Cortex of kidney (tissue), 1 donor: ENCODE measurements at places on chromosomes 6 and 20.

- DNase-seq: no peak
Measured at GRCh38 chr6:40394381-40394780, 192.8 kb downstream of the LRFN2 start.

- DNase-seq: no peak
Measured at GRCh38 chr6:37507690-37508421, 8.2 kb upstream of the CCDC167 start.

GRCh38 chr6:4320860-4321259 is 185.5 kb upstream of the ECI2 start:
- no peak for DNase-seq

GRCh38 chr6:69958978-69959377 is 92.6 kb downstream of the COL19A1 start:
- no peak for DNase-seq

DNA sequence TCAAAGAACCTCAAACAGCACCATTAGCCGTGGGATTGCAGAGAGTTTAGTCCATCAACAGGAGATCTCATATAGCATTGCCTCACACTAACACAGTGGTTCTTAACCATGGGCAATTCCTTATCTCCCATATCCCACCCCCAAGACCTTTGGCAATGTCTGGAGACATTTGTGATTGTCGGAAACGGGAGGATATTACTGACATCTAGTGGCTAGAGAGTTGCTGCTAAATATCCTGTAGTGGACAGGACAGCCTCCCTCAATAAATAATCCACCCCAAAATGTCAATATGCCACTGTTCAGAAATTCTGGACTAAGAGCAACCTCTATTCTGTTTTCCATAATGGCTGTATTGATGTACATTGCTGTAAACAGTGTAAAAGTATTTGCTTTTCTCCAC is 210.1 kb upstream of the CCN2 start:
- DNase-seq: no peak

DNA sequence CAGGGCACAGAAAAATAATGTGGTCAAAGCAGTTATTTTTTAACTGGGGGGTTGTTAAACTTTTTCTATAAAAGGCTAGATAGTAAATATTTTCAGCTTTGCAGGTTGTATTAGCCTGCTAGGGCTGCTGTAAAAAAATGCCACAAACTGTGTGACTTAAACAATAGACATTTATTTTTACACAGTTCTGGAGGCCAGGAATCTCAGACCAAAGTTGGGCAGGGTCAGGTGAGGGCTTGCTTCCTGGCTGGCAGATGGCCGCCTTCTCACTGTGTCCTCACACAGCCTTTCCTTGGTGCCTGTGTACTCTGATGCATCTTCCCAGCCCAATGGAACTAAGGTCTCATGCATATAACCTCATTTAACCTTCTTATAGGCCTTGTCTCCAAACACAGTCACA is 294.7 kb downstream of the PTPRT start:
- DNase-seq: no peak

- no peak for DNase-seq
Measured at GRCh38 chr6:710601-711571, 17.9 kb upstream of the EXOC2 start.

DNA sequence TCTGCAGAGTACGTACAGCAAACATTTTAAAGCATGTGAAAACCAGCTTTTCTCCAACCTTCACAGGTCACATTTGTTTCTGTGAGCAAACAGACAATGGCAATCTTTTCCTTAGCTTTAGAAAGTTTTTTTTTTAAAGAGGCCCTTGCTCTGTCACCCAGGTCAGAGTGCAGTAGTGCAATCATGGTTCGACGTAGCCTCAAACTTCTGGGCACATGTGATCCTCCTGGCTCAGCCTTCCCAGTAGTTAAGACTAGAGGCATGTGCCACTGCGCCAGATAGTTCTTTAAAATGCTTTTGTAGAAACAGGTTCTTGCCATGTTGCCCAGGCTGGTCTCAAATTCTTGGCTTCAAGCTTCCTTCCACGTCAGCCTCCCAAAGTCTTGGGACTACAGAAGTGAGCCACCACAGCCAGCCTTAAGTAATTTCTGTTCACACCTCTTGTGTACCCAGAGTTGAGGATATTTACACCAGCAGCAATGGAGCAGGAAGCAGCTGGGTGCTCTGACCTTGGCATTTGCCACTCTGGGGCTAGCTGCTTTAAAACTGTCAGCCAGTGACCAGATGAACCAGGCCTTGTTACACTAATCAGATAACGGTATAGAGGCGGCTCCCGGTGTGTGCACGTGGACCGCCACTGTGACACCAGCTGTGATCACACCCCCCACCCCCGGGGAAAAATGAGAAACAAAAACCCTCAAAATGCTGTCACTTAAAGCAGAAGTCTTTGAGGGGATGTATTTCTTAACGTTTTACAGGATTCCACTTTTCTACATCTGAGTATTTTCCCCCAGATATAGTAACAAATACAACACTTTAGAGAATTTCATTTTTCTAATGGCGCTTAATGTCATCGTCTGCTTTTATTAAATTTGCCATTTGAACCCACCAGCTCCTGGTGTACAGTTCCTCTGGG is 71.3 kb downstream of the AKAP12 start:
- no peak for DNase-seq

DNA sequence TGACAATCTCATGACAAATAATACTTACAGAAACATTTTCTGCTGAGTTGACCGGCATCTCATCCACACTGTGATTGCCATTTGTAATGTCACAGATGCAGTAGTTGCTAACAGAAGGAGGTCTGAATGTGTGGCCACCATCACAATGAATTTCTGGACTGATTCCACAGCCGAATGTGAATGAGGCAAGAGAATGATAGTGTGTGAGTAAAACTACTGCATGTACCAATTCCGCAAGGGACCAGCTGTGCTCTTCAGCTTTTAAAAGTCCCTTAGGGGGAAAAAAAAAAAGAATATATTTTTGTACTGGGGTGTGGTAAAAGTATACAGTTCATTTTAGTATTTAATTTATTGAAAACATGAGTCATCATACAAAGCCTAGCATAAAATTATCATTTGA is 96.2 kb downstream of the SESN1 start:
- DNase-seq: no peak

DNA sequence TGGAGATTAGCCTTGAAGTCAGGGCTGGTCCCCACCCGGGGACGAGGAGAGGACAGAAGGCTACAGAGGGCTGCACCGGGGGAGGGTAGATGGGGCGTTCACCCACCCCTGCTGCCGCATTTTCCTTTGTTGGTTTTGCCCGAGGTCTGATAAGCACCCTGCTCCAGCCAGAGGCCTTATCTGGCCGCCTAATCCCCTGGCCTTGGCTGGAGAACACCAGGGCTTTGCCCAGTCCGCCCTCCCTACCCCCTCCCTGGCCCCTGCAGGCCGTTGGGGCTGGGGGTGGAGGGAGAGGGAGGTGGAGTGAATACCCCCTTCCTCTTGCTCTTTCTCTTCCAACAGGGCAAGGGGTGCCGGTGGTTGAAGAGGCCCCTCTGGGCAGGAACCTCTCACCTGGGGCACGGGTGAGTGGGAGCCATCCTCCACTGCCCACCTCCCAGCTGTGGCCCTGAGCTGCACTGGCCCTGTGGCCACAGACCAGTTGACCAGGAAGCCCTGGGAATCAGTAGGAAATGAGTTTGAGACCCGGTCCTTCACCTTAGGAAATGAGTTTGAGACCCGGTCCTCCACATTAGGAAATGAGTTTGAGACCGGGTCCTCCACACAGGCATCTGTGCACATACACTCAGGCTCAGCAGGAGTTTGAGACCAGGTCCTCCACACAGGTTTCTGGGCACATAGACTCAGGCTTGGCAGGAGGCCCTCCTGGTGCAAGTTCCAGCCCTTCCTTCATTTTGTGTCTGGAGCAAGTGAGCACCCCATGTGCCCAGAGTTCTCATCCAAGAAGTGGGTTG is 12.0 kb upstream of the GATA5 start:
- DNase-seq: no peak

DNA sequence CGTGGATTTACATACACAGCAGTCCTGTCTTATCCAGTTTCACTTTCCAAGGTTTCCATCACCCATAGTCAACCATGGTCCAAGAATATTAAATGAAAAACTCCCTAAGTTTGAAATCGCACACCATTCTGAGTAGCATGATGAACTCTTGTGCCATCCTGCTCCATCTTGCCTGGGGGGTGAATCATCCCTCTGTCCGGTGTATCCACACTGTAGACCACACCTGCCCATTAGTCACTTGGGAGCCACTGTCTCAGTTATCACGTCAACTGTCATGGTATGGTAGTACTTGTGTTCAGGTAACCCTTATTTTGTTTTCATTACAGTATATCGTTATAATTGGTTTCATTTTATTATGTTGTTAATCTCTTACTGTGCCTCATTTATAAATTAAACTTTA is 38.5 kb downstream of the PTGIS start:
- no peak for DNase-seq

DNA sequence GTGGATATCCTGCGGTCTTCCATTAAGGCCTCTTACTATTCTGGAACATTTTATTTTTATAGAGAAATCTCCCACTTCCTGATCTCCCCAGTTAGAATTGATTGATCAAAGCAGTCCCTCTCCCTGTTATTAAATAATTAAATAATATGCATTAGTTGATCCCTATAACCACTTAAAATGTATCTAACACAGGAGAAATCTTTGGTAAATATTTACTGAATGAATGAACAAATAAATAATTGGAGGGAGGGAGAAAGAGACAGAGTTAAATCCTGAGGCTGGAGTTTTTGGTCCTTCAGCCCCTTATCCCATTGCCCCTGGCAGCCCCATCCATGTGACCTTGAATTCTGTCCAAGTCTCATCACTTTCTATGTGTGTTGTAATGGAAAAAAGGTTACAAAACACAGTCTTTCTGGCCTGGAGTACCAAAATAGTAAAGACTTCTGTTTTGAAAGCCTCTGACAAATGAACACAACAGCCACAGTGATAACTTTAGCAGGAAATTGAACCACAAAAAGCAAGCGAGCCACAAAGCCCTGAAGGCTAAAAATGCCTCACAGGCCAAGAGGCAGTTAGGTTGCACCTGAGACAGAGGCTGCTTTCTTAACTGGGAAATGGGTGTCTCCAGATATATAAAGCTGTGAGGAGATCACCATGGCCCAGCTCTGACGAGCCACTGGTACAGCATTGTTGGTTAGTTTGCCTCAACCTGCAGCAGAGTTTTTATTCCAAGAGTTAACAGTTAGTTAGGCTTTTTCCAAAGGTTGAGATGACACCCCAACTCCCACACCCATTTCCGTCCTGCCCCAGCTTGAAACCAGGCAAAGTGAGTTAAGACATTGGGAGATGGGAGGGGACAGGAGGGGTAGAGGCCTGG is 11.3 kb downstream of the NT5E start:
- no peak for DNase-seq

DNA sequence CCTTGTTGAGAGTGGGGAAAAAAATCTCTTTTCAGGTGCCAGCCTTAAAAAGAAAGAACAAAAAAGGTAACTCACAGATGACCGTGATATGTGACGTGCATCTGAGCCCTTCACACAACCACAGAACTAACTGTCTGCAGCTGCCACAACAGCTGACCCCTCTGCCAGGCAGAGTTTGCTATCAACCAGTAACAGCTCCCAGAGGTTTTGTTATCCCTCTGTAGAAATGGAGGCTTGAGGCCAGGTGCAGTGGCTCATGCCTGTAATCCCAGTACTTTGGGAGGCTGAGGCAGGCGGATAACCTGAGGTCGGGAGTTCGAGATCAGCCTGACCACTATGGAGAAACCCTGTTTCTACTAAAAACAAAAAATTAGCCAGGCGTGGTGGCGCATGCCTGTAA is 42.8 kb downstream of the SLC52A3 start:
- DNase-seq: no peak

- DNase-seq: no peak
Measured at GRCh38 chr6:122059918-122060317, 339.5 kb upstream of the HSF2 start.

GRCh38 chr20:36717657-36718056 is 28.2 kb downstream of the NDRG3 start:
- no peak for DNase-seq

GRCh38 chr6:68701159-68701558 is 66.1 kb downstream of the ADGRB3 start:
- no peak for DNase-seq

DNA sequence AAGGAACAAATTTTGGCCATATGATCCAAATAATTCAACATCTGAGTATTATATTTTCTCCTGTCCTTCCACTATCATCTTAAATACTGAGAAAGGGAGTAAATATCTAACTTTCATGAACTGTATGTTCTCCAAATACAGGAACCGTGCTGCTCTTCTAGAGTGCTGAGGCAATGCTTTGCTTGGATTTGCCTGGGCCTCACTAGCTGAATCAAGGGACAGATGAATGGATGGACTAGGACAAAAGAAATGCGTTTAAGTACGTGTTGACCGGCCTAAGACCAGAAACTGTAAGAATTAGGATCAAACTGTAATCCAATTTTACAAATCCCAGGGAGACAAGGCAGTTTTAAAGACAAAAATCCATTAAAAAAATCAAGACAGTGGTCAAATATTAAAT is 362.4 kb upstream of the RUNX2 start:
- no peak for DNase-seq

DNA sequence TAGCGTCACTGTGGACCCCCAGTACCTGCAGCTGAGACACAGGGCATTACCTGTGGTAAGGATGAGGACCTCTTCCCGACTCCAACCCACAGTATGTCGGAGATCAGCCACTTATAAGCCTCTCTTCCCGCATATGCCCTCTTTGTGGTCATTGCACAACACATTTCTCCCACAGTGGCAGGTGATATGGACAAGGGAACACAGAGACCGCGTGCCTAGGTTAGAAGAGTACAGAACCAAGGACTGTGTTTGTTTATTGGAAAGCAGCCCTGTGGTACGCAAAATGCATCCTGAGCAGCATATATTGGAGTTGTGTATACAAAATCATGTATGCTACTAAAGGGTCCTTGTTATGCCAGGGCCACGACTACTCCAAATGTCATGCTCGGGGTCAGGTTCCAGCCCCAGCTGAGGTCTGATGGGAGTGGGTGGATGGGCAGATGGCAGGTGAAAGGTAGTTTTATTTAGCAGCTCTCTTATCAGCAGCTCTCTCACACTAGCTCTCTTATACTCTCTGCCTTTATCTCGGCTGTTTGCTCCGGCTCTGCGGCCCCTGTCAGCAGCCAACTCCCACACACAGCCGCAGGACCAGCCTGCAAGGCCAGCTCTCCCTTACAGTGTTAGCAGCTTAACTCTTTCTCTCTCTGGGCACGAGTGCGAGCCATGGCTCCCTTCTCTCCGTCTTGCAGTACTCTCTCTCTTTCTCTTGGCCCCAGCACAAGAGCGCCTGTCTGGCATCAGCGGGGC is 569.0 kb downstream of the KIF16B start:
- no peak for DNase-seq

DNA sequence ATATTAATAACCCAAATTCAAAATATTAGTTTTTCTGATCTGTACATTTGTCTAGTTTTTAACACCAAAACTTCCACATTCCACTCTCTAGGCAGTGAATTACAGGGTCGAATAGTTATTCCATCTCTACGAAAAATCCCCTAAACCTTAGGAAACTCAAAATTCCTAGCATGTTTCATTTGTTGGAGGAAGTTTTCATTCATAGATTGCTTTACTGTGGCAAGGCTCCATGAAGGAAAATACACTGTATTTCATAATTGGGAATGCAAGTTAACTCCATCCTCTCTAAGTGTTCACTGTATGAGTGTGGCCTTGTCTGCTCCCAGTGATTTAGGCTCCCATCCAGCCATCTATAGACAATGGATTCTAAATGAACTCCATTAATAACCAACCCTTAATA is 296.1 kb downstream of the TENT5A start:
- DNase-seq: no peak
